HFF-Myc (cell line): ENCODE measurements at places on chromosomes 6 and 20.

GRCh38 chr6:35505999-35506412 is 6.7 kb downstream of the TULP1 start:
- no peak for DNase-seq

GRCh38 chr20:49045440-49046086 is 549 bp upstream of the CSE1L start:
- no peak for DNase-seq

- DNase-seq, result no peak
Measured at GRCh38 chr6:57183336-57183735, 11.2 kb downstream of the BAG2 start.

DNA sequence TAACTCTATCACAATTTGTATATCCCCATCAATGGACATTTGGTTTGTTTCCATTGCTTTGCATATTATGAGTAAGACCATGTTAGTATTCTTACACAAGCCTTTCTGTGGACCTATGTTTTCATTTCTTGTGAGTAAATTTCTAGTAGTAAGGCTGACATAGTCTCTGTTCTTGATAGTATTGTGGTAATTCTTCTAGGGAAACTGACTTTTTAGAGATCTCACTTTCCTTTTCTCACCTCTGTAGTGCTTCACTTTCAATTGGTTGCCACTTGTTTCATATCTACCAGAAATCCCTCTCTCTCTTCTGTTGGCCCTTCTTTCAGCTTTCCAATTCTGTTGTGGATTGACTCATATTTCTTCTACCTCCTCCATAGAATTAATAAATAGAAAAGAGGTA is 8.5 kb downstream of the ISM1 start:
- no peak for DNase-seq

DNA sequence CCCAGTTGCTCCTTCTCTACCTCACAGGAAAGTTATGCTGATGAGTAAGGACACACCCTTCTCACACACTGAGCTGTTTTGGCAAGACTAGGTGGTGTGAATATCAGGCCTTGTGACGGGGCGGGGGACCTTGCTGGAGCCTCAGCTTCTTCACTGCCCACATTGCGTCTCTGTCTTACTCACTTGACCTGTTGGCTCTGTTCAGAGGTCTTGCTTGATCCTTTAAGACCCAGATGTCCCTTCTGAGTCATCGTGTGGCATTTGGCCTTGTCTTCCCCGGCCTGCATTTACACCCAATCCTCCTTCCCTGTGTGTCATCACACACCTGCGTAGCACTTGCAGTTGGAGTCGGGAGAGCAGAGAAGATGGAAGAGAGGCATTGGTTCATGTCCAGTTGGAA is 8.3 kb upstream of the PRND start:
- no peak for DNase-seq

- DNase-seq, result no peak
Measured at GRCh38 chr6:117482240-117483003, at the start of gene DCBLD1. DCBLD1 (plus strand) TSS chr6:117482674; CDS start chr6:117482782, 108 bp downstream.

DNA sequence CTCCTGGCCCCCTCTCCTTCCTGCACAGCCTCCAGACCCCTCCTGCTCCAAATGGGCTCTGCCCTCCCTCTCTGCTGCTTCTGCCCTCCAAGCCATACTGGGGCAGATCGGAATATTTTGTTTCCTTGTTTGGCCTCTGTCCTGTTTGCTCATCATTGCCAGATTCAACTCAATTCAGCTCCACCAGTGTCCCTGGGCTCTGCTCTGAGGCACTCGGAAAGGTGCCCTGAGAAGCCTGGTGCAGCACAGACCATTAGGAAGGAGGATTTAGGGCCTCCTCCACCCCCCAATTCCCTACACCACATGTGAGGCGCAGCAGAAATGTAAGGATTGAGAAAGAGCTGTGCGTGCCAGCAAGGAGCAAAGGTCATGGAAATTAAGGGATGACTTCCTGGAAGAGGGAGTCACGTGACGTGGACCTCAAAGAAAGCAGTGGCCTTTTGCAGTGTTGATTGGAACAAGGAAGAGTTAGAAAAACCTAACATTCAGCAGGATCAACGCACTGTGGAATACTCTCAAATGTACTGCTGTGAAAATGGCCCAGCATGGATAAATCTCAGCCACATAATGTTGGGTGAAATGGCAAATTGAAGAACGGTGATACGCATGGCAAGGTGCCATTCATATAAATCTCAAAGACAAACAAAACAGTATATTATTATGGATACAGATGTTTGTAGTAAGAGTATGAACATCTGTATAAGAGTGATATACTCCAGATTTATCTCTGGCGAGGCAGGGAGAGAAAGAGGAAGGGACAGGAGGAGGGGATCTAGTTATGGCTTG is 229.5 kb upstream of the RNF24 start:
- no peak for DNase-seq

- DNase-seq, result no peak
Measured at GRCh38 chr20:36461600-36462439, 79.5 kb upstream of the MYL9 start.

DNA sequence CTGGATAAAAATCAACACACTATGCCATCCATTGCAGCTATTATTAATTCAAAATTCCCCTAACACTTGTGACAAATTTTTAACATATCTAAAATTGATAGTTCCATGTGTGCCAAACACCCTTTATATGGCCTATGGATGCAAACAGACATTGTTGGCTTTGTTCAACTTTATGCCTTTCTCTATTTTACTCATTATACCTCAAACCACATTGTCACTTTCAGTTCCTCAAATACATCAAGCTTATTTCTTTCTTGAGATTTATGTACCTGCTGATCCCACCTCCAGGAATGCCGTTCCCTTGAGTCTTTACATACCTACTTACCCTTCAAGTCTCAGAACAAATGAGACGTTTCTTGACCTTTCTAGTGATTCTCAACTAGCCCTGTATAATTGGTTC is 193.5 kb upstream of the PLN start:
- DNase-seq, result no peak

DNA sequence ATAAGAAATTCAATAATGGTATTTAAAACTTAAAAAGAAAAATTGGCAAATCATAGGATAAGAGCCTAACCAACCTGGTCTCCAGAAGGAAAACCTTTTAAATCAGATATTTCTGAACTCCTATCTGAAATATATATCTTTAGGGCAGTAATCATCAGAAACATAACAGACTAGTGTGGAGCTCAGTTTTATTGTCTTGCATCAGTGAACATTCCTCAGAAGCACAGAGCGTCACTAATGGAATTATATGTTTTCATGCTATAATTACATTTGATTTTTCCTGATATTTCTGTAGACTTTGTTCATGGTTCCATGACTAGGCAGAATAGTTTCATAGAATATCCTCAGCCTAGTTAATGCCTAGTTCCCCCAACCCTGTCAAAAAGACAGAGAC is 262.2 kb downstream of the EYA4 start:
- DNase-seq, result no peak

- DNase-seq, result peak; percentile 62
Measured at GRCh38 chr6:27096834-27097511, 150.5 kb upstream of the PRSS16 start.

- no peak for DNase-seq
Measured at GRCh38 chr6:108453601-108454185, 107.0 kb upstream of the FOXO3 start.

DNA sequence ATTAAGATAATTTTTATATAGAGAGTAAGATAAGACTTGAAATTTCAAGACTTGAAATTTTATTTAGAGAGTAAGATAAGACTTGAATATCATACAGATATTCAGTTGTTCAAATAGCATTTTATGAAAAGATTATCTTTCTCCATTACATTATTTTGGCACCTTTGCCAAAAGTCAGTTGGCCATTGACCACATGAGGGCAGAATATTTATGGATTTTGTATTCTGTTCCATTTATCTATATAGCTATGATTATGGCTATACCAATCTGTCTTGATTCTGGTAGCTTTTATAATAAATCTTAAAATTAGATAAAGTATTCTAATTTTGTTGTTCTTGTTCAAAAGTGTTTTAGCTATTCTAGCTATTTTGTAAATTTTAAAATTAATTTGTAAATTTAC is 537.9 kb upstream of the GJE1 start:
- no peak for DNase-seq

DNA sequence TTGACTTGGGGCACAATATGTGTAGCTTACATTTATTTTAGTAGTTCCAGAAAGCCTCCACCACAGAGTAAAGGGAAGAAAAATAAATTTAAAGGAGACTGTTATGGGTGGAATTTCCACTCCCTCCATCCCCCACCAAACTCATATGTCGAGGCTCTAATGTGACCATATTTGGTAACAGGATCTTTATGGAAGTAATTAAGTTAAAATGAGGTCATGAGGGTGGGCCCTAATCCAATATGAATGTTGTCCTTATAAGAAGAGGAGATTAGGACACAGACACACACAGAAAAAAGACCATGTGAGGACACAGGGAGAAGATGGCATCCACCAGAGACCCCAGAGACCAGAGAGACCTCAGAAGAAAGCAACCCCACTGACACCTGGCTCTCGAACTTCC is 189.7 kb downstream of the EDN1 start:
- DNase-seq, result peak; percentile 52

GRCh38 chr6:52423971-52424381 is 3.8 kb downstream of the EFHC1 start:
- DNase-seq, result peak; percentile 76

DNA sequence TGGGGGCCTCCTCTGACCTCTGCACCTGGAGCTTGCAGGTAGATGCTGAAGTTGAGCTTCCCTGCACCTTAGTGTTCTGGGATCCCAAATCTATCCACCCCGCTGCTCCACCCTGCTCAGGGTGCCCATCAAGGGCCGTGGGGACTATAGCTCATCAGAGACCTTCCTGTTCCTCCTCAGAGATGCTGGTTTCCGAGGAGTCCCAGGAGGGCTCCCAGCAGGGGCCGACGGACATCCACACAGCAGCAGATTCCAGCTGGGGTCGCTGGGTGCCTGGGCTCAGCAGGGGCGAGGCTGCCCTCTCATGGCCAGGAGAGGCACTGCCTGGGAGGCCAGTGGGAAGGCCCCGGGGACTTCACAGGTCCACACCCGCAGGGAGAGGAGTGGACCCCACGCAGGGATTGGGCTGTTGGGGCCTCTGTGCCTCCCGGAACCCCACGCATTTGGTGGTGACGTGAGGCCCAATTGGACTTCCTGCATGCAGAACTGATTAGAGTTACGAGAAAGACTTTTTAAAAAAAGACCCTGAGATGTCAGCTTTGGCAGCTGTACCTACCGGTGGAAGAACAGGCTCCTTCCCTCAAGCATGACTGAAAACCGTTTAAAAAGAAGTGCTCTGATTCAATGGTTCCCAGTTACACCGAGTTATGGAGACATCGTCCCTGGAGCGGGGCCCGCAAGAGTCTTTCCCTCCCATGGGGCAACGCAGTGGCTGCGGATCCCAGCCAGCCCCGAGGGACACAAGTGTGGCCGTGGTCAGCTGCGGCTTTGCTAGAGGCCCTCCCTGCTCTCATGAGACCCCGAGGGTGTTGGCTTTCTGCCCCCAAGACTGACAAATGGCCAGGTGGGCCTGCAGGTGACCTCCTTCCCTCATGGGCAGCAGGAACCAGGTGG is 25.3 kb upstream of the SLCO4A1 start:
- DNase-seq, result no peak

- DNase-seq, result no peak
Measured at GRCh38 chr6:45652416-45652815, 274.7 kb upstream of the SUPT3H start.

GRCh38 chr20:34127792-34128191 is 15.7 kb upstream of the EIF2S2 start:
- DNase-seq, result no peak

GRCh38 chr20:19520261-19520660 is 237.8 kb upstream of the RIN2 start:
- DNase-seq, result no peak

DNA sequence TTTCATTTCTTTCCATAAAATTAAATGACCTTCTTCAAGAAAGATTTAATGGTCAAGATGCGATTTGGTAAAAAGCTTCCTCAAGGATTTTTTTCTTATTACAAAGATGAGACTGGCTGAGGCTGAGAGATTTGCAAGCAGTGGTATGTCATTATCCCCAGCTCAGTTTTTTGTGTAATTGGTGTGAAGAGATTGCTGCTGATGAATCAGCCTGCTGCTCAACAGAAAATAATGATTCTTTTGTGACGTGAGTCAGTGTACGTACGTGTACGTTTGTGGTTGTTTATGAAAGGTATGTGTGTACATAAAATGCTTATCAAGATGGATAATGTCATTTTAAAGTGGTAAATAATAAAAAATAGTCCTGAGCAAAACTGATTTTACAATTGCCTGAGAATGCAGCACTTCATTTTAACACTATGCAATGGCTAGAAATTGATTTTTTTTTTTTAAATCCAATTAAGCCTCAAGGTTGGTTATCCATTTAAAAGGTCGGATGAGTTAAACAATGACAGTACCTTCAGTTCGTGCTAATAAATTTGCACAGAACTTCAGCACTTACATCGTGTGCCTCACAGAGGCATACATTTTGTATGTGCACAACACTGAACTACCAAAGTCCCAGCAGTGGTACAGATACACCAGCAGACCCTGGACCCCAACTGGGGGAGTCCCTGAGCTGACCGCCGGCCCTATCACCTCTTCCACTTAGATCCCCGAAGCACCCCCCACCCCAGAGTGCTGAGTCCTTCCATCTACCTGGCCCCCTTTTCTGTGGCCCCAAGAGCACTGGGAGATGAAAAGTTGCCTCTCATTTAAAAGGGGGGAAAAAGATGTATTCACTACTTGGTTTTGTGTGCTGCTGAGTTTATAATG is 9.7 kb upstream of the NPEPL1 start:
- no peak for DNase-seq

DNA sequence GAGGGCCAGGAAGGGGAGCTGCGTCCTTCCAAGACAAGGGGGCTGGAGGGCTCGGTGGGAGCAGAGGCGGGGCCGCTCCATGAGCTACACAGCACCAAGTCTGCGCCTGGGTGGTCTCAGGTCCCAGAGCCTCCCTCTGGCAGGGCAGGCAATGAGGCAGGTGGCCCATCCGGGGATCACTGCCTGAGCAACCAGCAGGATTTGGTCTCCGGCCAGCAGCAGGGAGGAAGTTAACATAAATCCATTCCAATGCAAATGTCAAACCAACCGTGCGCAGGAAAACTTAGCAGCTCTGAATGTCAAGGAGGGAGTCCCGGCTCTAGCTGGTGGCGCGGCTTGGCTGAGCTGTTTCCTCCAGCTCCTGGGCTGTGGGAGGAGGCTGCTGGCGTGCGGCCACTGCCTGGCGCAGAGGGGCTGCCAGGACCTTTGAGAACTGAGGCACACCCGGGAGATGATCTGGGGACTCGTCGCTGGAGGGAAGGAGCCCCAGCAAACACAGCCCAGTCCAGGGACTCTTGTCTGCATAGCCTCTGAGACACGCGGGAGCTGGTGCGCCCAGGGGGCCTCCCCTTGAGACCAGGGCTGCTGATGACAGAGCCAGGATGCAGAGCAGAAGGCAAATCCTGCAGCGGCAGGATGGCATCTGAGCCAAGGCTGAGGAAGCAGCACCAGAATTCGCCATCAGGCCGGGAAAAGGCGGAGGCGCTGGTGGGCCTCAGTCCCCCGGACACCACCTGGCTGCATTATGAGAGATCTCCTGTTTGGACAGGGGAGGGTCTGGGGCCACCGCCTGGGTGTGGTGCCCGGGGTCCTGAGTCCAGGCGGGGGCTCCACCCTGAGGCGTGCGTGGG is 33.1 kb upstream of the CHRNA4 start:
- no peak for DNase-seq

- DNase-seq, result no peak
Measured at GRCh38 chr6:157670466-157671186, 152.4 kb upstream of the SNX9 start.

GRCh38 chr6:104183816-104184435 is 675.8 kb downstream of the HACE1 start:
- DNase-seq, result no peak

GRCh38 chr6:85580118-85580877 is 13.4 kb downstream of the SNX14 start:
- DNase-seq, result no peak
